ENCODE measurements at places on chromosomes 16 and 17.

- DNase-seq, result no peak
Observed at GRCh38 chr16:58639230-58639629, 9.6 kb upstream of the CNOT1 start.

DNA sequence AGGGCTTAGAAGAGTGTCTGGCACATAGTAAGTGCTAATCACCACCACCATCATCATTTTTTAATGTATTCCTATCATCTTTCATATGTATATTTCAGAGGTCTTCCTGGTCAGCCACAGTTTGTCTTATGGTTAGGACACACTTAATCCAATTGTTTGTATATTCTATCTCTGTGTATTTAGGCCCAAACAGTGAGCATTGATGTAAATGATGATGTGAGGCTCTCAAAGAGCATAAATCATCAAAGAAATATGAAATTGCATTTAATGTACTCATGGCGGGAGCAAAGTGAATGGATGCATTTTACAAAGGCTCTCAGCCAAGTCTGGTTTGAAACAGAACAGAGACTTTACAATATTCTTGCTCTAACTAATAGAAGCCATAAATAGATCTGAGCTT lies 24.1 kb upstream of the MPHOSPH6 start:
- no peak for DNase-seq

- DNase-seq, result no peak
Observed at GRCh38 chr17:81232616-81233241, 6.1 kb downstream of the TEPSIN start.

GRCh38 chr16:56915336-56916119 lies 16.4 kb upstream of the HERPUD1 start:
- no peak for DNase-seq

DNA sequence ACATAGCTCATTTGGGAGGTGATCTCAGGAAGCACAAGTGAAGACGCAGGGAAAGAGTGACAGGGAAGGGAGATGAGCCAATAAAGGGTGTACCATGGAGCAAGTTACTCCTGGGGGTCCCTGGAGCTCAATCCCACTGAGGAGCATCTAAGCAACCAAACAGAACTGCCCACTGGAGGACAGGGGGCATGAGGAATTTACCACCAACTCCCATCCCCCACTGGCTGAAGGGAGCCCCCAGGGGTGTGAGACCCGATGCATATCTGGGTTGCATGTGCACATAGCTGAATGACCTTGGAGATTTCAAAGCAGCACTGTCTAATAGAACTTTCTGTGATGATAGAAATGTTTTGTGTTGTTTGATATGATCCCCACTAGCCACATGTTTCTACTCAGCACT lies 29.6 kb downstream of the C16orf82 start:
- DNase-seq, result no peak

- DNase-seq, result no peak
Observed at GRCh38 chr16:47990676-47991075, 165.1 kb downstream of the ABCC12 start.

GRCh38 chr17:16882243-16882925 lies 89.5 kb downstream of the TNFRSF13B start:
- no peak for DNase-seq

DNA sequence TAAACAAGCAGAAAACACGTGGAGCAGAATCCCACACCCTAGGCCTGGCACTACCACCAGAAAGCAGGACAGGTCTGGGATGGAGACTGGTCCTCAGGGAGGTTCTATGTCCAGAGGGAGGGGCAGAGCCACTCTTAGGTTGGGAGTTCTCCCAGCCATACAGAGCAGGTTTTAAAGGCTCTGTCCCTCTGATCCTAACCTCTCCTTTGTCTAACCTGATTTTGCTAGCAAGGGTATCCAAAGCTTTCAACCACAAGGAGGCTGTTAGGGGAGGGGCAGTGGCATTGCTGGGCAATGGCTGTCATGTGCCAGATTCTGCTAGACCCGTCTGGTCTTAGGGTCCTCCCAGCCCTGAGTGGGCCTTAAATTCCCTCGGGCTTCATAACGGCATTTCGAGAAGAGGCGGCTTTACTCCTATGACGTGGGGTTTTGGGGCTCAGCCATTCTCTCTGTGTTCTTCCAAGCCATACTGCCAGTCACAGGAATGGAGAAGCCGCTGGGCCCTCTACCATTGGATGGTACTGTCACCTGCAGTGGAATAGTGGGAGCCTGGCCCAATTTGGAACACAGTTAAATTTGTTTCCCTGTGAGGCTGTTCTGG lies 5.7 kb downstream of the TPPP3 start:
- DNase-seq, result no peak

- DNase-seq, result no peak
Observed at GRCh38 chr17:12320286-12320685, 299.6 kb downstream of the MAP2K4 start.

DNA sequence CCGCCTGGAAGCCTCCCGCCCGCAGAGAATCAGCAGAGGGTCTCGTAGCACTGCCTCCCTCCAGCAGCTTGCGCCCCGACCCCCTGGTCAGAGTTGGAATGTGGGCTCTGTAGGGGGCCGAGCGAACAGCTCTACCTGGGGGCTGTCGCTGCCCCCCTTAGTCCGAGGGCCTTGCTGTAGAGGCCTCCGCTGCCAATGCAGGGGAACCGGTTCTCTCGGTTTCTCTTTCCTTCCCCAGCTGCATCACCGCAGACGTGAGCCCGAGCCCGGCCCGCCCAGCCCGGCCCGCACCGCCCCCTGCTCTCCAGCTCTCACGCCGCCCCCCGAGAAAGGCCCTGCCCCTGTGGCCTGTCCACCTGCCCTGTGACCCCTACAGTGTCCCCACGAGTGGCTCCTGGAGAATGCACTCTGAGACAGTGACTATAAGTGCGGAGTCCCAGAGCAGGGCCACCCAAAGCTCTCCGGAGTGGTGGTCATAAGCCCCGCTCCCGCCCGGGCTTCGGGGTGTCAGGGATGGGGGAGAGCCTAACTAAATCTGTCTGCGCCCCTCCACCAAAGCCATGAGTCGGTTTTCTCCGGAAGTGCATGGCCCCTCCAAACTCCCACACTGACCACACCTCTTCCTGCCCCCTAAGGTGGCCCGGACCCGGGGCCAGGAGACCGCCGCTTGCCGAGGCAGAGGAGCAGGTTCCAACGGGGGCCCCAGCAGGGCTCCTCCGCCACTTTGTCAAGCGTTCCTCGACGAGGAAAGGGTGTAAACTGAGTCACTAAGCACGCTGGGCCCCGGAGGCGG lies 1.7 kb downstream of the ARHGAP27 start:
- DNase-seq, result no peak

DNA sequence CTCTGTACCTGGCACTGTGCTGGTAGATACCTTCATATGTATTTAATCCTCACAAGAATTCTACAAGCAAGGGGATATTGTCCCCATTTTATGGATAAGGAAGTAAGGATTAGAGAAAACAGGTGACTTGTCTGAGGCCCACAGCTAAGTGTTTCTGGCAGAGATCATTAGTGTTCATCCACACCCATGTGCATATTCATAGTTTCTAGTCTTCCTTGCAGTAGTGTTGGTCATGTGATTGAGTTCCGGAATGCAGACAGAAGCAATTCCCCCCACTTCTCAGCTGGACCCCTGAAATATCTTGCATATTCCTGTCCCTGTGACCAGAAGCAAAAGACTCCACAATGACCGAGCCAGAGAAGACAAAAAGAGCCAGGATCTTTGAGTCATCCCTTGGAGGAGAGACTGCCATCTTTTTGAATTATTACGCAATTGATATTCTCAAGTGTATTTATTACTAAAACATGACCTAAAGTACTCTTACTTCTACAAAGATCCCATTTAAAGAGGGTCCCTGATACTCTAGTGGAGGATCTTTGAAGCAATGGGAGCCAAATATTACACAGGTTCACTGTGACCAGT lies 43.4 kb downstream of the SOX9 start:
- DNase-seq, result no peak

DNA sequence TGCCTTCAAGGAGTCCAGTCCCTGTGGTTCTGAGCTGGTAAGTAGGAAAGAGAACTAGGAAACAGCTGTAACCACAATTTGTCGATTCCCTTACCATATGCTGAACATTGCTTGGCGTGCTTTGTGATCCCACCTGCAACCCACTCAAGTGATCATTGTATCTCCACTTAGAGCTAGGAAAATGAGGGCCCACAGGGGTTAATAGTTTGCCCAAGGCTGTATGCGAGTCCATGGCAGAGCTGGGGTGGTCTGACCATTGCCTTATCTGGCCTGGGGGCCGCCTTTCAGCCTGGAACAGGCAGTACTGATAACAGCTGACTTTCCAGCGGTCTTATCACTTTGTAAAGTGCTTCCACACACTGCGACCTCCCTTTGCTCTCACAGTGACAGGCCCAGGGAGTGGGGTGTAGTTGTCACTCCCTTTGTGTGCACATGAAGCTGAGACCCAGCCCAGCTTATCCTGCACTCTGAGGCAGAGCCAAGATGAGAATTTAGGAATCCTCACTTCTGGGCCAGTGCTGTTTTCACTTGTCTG lies 9.8 kb downstream of the MYL4 start:
- no peak for DNase-seq

DNA sequence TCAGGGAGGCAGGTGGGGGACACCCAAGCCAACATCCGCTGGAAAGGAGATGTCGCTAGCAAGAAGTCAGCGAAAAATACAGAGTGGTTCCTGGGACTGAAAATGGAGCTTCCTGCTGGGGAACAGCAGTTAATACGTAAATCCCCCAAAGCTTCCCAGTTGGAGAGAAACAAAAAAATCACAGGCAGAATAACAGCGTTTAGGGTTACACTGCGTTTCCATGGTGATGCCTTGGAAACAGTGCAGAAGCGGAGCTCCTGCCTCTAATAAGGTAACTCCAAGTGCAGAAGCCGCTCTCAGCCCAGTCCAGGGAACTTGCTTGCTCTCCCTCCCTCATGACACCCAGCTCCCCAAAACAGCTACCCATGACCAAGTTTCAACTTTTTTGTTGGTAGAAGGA lies 73.4 kb downstream of the PLD6 start:
- no peak for DNase-seq
